ENCODE measurements at places on chromosomes 7 and 10.

- no peak for DNase-seq
These were observed 1117.0 kb upstream of the LRRTM3 start for GRCh38 chr10:65808687-65809333.

- no peak for DNase-seq
These were observed 10.4 kb upstream of the NXPH1 start for GRCh38 chr7:8423057-8423456.

DNA sequence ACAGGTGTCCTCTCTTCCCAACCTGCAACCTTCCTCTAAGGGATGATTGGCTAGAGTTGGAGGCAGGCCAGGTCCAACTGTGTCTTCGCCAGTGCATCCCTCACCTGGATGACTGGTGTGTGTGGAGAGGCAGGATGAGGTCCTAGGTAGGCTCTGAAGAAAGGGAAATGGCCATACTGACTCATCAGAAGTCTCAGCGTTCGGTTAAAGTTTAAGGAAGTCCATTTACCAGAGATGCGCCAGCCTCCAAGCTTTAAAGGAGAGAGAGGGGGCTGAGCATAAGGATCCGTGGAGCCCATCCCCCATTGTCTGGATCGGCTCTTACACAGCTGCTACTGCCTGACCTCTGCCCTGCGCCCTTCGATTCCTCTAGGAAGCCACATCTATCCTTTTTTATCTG is 4.4 kb downstream of the KEL start:
- no peak for DNase-seq

GRCh38 chr7:38938001-38938485 is 29.1 kb upstream of the VPS41 start:
- no peak for DNase-seq

GRCh38 chr10:113084031-113084430 is 134.0 kb downstream of the TCF7L2 start:
- DNase-seq, result no peak
